ENCODE measurements at places on chromosomes 7 and 10.

GRCh38 chr10:104641187-104641936 lies at the start of gene SORCS3:
TSS of gene SORCS3 (plus strand) at chr10:104641290.
- DNase-seq = no peak

DNA sequence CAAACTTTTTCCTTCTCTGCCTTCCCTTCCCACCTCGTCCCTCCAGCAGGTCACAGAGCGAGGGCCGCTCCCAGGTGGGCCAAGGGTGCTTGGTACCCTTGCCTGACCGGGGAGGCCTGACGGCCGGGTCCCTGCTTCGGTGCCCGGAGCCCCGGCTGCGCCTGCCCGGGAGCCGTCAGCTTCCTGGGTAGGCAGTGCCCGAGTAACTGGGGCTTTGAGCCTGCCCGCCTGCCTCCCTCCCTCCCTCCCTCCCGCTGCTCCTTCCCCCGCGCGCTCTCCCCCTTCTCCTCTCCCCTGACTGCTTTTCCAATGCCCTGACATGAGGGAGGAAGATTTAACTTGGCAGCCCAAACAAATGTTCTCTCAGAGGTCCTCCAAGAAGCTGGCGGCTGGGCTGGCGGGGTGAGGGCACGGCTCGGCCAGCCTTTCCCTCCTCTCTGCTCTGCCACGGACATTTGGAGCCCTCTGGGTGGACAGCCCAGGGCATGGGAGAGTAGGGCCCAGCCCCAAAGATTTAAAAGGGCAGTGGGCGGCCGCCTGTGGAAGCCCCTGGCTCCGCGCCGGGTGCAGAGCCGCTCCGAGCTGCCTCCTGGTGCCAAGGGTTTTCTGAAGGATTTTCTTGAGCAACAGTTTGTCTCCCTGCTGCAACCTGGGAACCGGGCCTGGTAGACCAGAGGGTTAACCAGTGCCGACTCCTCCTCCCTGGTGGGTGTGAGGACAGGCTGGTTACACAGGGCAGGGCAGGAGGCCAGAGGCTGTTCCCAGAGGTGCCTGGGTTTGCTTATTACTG lies 2.0 kb downstream of the ZMIZ1 start:
- no peak for DNase-seq

GRCh38 chr7:34756025-34756437 lies 98.0 kb downstream of the NPSR1 start:
- DNase-seq = no peak

GRCh38 chr7:30087371-30087770 lies 47.4 kb upstream of the MTURN start:
- DNase-seq = no peak

DNA sequence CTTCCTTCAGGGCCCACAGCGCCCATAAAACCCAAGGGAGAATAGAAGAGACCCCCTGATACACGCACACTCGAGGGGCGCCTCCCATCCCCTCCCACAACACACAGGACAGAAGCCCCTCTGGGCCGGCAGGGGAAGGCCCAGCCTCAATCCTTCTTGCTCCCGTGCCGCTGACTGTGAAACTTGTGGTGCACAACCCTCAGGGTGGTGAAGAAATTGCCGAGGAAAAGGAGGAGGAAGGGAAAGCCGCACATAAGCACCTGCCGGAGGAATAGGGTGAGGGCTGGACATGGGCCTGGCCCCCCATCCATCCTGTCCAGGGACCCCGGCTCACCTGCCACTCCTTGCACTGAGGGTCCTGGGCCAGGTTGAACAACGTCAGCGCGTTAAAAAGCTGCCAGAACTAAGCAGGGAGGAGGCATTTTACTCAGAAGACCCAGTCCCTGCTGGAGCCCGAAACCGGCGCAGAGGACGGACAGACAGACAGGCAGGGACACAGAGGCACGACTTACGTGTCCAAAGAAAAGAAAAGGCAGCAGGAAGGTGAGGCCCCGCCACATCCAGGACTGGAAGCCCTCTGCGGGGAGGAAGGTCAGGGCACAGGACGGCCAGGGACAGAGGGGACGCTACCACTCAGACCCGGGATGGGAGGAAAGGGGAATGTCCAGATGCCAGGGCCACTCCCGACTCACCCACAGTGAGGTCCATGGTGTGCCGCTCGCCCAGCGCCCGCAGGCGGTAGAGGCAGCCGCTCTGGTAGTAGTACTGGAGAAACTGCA lies 7.2 kb downstream of the TMEM120A start:
- no peak for DNase-seq

- no peak for DNase-seq
These were observed 58.8 kb downstream of the INSIG1 start for GRCh38 chr7:155356323-155357105.

- DNase-seq = no peak
These were observed 144.7 kb downstream of the PFKFB3 start for GRCh38 chr10:6347391-6347951.

Measured in iPS DF 6.9 (cell line).